ENCODE measurements at places on chromosomes 3 and 15.
A peak's percentile ranks its signal among the peaks of the same experiment; 100 is the strongest.

GRCh38 chr15:69930754-69931153 is 167.0 kb downstream of the TLE3 start:
- ATAC-seq, result no peak

GRCh38 chr3:44339181-44340057 is 853 bp downstream of the TCAIM start:
- ATAC-seq, result no peak

DNA sequence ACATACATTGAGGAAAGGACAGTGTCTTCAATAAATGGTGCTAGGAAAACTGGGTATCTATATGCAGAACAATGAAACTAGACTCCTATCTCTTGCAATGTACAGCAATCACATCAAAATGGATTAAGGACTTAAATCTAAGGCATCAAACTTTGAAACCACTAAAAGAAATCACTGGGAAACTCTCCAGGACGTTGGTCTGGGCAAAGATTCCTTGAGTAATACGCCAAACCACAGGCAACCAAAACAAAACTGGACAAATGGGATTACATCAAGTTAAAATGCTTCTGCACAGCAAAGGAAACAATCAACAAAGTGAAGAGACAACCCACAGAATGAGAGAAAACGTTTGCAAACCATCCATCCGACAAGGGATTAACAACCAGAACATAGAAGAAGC is 14.5 kb downstream of the LAMP3 start:
- ATAC-seq, result no peak

- ATAC-seq, result no peak
These were observed 8.8 kb upstream of the SLC6A6 start for GRCh38 chr3:14393440-14394106.

- ATAC-seq, result no peak
These were observed 80.6 kb downstream of the PLD1 start for GRCh38 chr3:171729452-171730334.

DNA sequence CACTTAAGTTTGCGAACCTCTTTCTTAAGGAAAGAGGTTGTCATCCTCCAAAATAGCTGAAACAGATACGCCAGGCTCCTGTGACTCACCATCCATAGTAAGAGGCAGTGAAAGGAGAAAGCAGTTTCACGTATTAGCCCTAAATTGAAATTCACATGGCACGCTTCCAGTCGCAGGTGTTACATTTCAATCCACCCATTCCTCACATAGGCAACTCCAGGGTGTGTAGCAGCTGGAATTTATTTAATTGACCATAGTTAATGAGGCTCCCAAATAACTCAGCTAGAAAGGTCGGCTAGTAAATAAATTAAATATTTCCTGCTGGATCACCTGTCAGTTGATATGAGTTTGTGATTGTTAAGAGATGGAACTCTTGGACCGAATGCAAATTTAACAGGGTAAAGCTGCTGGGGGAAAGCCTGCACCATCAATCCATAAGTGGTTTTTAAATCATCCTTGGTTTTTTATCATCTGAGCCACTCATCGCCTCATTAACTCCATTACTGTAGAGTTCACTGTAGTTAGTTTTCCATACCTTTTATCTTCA is 19.6 kb downstream of the NSUN3 start:
- no peak for ATAC-seq

GRCh38 chr3:25257026-25257425 is 171.0 kb upstream of the RARB start:
- no peak for ATAC-seq

GRCh38 chr15:27438403-27439375 is 467.7 kb downstream of the GABRG3 start:
- ATAC-seq, result no peak

DNA sequence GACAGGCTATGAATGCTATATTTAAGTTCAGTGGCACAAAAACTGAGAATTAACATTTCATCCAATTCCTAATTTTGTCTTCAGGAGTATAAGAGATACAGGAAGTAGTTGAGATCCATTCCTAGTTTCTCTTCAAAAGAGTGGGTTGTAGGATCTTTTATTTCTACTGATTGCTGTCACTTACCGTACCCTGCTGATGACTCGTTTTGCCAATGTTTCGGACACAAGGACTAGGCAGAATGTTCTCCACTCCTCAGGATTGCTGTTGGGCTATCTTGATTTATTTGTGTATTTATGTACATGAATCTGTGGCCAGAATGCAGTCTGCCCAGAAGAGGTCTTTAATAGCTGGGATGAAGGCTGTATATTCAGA is 11.9 kb downstream of the ARL8B start:
- no peak for ATAC-seq

- no peak for ATAC-seq
These were observed 330.5 kb upstream of the ROPN1 start for GRCh38 chr3:124322309-124322880.

DNA sequence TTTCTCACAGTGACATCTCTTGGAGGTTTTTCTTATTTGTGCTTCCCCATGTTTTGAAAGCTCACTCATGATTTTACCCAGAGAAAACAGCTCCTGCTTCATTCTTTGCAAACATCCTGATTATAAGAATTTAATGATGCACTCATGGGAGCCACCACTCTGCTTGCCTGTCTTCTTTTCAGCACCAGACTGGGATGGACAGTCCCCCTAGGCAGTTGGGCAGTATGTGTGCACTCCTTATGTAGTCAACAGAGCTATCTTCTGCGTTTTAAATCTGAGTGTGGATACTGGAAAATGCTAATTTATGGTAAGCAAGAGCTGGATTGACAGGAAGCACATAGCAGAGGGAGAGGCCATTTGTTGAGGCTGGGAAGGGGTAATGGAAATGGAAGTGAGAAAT is 276.1 kb downstream of the AGBL1 start:
- no peak for ATAC-seq

DNA sequence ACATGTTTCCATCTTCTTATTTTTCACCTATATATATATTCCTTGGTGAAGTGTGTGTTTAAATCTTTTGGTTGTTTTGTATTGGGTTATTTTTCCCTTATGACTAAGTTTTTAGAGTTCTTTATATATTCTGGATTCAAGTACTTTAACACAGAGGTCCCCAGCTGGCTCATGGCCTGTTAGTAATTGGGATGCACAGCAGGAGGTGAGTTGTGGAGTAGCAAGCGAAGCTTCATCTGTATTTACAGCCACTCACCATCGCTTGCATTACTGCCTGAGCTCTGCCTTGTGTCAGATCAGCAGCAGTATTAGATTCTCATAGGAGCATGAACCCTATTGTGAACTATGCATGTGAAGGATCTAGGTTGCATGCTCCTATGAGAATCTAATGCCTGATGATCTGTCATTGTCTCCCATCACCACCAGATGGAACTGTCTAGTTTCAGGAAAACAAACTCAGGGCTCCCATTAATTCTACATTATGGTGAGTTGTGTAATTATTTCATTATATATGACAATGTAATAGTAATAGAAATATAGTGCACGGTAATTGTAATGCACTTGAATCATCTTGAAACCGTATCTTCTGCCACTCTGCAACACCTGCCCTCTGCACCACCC is 151.6 kb downstream of the RSRC1 start:
- ATAC-seq, result no peak

GRCh38 chr3:180421221-180421620 is 180.7 kb upstream of the TTC14 start:
- ATAC-seq, result no peak

GRCh38 chr3:47082519-47082918 is 81.4 kb downstream of the SETD2 start:
- no peak for ATAC-seq

- ATAC-seq, result peak; percentile 36
These were observed 48.2 kb downstream of the MAP3K13 start for GRCh38 chr3:185411133-185411532.

DNA sequence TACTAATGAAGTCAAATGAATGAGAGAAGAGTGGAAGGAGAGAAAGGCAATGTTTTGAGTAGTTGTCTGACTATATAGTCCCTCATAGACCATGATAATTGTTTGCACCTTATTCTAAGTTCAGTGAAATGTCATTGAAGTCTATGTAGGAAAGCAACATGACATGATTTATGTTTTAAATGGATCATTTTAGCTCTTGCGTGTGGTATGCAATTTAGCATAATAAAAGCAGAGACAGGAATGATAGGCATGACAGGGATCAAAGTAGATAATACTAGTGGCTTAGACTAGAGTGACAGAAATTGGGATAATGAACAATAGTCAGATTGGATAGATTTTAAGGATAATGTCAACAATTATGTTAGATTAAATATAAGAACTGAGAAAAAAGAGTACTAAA is 132.5 kb downstream of the PYDC2 start:
- ATAC-seq, result no peak

DNA sequence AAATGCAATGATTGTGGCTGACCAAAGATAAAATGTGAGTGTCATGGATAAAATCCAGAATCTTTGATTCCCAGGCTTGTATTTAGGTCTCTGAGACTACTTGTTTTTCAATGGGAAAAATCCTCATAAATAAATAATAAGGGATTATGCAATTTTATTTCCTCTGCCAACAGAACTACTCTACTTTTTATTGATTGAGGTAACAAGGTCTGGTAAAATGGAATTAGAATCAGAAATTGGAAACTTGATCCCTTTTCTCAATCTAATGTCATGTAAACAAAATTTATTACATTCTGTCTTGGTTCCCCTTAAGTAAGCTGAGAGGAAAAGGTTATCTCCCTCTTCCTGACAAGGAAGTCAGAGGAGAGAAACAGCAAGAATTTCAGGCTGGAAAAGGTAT is 48.3 kb upstream of the CCDC50 start:
- no peak for ATAC-seq

DNA sequence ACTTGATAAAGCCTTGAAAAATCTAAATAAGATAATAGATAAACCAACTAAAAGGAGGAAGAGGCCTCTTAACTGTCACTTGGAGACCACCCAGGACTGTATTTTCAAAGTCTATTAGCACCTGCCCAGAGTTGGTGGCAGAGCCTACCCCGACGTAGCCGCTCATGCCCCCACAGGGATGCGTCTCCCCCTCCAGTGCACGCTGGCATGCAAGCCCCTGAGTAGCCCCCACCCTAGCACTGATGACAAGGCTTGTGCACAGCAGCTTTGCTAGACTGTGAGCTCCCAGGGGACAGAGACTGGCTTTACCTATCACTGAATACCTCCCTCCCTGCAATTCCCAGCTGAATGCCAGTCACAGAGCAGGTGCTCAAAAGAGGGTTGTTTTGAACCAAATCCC is 54.1 kb upstream of the HES1 start:
- ATAC-seq, result no peak

- ATAC-seq, result no peak
These were observed 4.7 kb downstream of the TCF12 start for GRCh38 chr15:56923174-56923591.

GRCh38 chr3:58464866-58465265 is 27.0 kb upstream of the KCTD6 start:
- peak; percentile 55 for ATAC-seq

DNA sequence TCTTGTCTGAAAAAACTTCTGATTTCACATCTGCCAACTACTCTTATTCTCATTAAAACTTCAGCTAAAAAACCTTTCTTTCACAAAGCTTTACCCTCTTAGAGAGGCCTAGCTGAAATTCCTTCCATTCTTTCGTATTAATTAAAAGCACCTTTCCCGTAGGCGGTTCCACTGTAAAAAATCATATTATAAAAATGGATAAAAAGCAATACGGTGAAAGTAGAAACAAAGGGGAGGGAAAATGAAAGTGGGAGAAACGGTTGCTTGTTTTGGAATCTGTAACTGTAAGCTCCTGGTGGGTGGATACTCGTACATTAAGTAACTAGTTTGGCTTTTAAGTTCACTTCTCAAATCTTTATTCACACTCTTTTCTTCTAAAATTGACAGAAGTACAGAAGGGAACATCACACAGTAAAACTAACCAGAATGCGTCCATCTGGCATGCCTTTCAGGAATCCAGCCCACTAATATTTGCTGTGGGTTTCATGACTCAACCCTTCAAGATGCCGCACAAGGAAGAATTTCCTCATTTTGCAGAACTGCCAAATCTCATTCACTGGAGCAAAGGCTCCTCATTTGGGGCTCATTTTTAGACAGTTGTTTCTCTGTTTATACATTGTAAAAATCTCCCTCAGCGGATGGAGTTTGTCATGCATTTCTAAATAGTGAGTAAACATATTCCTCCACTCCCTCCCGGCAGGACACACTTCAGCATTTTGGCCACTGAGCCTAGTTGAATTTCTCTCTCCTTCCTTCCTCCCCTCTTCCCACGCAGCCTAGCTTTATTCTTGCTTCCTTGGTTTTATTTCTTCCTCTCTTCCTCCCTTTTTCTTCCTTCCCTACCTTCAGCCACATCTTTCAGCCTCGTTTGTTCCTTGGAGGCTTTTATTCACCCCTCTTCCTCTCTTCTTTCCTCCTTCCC is 419.5 kb upstream of the NAALADL2 start:
- ATAC-seq, result no peak

- no peak for ATAC-seq
These were observed 231.2 kb downstream of the ATP8B4 start for GRCh38 chr15:49887659-49888322.

GRCh38 chr15:34323217-34323616 is 14.4 kb downstream of the SLC12A6 start:
- no peak for ATAC-seq

DNA sequence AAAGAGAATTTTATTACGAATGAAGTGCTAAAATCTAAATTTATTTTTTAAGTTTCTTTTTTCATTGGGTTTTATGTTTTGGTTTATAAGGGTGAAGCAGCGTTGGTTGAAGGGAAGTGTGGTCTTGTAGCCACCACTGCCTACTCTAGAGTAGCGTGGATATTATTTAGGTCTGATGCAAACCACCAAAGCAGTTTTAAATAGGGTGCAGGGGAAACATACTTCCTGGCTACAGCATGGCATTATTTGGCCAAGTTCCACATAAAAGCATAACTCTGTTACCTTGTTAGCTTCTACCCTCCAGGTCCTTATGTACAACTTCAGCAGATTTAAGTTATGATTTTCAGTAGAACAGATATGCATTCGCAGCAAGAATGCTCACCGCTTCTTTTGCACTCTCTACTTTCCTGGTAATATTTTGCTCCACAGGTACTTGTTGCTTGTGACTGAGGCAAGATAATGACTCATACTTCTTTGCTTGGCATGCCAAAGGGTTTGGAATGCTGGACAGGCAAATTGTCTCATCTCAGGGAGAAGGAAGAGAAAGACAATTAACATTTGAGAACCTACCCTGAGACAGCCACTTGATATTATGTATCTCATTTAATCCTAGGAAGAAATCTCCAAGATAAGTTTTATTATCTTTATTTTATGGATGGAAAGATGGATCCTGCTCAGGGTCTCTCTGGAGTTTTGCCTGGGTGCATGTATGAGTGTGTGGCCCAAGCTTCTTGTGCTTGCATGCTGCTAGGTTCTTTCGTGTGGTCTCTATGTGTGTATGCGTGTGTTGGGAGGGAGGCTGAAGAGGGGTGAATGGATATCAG is 5.4 kb downstream of the TGFBR2 start:
- no peak for ATAC-seq

DNA sequence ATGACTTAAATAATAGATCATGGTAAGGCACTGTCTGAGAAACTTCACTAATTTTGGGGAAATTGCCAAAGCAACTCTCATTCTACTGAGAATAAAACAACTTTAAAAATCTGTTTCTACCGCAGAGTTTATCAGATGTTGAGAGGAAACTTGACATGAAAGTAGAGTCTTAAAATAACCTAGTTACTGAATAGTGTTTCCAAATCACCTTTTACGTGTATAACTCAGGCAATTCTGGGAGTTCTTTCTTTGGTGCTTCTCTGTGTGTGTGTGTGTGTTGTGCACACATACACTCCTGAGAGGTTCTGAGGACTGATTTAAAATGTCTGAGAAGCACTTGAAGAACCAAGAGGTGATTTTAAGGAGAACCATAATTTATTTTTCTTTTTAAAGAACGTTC is 236.6 kb downstream of the SV2B start:
- ATAC-seq, result no peak

GRCh38 chr3:106272302-106272701 is 403.5 kb upstream of the CBLB start:
- no peak for ATAC-seq
